Type B pancreatic cell (in vitro differentiated cells): ENCODE measurements at places on chromosomes 6 and 20. TPM values are rescaled to one million over a fixed set of nuclear protein-coding genes. Genes with fewer than 3 reads are reported as not detected.

- no peak for DNase-seq
Observed at GRCh38 chr20:51189814-51190782, 167.2 kb upstream of the KCNG1 start.

DNA sequence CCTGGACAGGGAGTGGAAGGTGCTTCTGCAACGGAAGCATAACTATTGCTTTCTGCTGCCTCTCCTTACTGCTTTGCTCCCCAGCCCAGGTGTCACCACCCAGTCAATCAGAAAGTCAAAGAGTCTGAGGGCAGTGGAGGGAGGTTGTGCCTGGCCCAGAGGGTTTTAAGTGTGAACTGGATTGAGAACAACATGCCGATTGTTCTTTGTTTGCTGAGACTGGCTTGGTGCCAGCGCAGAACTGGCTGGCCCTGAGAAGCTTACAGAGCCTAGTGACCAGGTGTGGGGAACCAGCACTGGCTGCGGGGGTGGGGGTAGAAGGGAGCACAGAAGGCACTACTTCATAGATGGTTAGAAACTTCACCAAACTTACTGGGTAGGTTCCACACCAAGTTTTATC is 31.1 kb upstream of the ENPP4 start:
- no peak for DNase-seq

- no peak for DNase-seq
Observed at GRCh38 chr6:38973178-38974057, 75.2 kb upstream of the GLP1R start.

DNA sequence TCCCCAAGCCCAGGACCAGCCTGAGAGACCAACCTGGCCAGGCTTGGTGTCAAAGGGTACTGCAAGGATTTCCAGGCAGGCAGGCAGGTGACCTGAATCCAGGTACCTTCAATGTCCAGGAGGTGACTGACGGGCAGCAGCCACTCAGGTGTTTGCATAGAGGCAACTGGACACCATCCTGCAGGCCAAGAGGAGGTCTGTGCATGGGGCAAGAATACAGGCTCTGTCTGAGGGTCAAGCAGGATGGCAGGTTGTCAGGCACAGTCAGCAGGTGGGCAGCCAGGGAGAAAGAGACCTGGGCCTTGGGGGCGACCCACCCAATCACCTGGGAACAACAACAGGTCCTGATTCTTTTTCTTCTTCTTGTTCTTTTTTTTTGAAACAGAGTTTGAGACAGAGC is 159.3 kb upstream of the QKI start:
- no peak for DNase-seq

GRCh38 chr6:49551866-49552129 is 1.3 kb downstream of the C6orf141 start:
- no peak for DNase-seq

GRCh38 chr6:85041376-85041775 is 277.0 kb upstream of the TBX18 start:
- no peak for DNase-seq

- no peak for DNase-seq
Observed at GRCh38 chr6:14787250-14787649, 458.6 kb upstream of the JARID2 start.

DNA sequence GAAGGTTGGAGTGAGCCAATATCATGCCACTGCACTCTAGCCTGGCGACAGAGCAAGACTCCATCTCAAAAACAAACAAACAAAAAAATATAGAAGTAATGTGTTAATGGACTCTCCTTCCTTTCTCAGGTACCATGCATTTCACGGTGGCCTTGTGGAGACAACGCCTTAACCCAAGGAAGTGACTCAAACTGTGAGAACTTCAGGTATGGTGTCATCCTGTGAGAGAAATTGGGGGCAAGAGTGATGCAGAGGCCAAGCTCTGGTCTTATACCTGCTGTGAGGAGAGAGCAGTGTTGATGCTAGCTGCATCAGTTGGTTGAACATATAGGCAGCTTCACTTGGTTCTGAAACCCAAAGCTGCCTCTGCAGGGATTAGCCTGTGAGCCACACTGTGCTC is 6.2 kb downstream of the ITCH start:
- DNase-seq = no peak

GRCh38 chr6:146408583-146408982 is 135.1 kb upstream of the RAB32 start:
- no peak for DNase-seq

- no peak for DNase-seq
Observed at GRCh38 chr6:121695329-121695728, 259.9 kb downstream of the GJA1 start.

DNA sequence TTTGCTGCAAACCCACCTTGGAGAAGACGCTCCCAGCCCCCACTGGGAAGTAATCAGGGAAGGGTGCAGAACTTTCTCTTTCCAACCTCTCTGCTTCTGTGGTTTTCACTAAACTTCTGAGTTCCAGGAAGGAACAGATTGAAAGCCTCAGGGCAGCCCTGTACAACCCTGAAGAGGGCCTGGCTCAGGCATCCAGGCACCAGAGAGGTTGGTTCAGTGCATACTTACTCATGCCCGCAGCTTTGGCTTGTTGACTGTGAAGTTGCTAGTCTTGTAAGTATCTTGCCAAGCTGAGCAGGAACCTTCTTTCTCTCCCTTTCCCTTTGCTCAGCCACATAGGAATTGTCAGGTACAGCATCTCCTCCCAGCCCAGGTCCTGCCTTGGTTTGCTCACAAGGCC is 272.2 kb upstream of the FOXQ1 start:
- DNase-seq = no peak

DNA sequence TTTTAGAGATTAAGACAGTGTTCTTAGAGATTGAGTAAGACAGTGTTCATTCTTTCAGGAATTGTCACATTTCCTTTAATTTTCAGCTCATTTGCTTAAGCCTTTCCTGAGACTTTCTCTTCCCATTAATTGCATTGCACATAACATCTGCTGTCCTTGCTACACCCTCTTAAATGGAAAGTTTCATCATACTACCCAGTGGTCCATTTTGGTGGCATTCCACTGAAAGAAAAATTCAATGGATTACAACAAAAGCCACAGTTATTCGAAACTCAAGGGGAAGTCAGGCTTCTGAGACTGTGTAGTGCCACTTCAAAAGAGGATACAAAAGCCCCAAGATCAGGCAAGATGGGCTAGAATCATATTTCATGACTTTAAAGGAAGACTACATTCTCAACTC is 64.0 kb downstream of the RSPO3 start:
- DNase-seq = no peak

DNA sequence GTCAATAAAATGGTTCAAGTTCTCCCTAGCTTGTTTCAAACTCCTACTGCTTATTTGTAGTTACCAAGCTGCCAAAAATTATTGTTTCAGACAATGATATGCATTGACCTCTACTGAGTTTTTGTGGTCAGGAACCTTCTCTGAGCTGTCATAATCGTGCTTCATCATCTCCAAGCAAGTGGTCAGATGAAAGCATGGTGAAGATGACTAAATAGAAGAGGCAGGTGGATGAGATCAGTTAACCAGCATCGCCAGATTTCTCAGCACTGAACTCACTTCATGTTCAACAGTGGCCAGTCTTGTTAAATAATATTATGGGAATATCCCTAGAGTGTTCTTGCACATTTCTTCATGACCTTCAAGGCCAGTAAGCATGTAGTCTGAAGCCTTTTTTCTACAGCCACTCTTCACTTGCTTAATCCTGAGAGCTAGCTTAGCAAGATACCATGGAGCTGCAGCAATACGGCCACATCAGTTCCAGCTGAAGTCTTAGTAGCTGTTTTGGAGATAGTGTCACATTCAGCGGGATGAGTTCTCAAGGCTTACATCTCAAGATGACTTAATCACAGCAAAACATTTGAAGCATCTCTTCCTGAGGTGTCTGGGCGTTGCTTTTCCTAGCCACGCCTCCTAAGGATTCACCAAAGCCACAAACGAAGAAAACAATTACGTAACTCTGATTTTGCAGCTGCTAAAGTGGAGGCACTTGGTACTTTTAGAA is 101.6 kb upstream of the TMEM30A start:
- DNase-seq = no peak

DNA sequence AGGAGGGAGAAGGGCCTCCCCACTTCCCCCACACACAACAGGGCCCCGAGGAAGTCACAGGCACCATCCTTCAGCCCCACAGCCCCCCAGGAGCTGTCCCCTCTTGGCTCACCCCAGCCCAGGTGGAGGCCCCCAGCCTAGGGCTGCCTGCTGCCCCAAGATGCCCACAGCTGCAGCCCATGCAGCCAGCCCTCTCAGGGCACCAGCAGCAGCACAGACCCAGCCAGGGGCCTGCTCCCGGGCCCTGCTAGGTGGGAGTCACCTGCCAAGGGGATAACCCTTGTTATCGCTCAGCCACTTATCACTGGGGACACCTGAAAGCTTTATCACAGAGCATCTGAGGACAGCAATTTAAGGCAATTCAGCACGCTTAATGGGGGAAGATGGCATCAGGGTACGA is 55.0 kb downstream of the GRM4 start:
- no peak for DNase-seq

DNA sequence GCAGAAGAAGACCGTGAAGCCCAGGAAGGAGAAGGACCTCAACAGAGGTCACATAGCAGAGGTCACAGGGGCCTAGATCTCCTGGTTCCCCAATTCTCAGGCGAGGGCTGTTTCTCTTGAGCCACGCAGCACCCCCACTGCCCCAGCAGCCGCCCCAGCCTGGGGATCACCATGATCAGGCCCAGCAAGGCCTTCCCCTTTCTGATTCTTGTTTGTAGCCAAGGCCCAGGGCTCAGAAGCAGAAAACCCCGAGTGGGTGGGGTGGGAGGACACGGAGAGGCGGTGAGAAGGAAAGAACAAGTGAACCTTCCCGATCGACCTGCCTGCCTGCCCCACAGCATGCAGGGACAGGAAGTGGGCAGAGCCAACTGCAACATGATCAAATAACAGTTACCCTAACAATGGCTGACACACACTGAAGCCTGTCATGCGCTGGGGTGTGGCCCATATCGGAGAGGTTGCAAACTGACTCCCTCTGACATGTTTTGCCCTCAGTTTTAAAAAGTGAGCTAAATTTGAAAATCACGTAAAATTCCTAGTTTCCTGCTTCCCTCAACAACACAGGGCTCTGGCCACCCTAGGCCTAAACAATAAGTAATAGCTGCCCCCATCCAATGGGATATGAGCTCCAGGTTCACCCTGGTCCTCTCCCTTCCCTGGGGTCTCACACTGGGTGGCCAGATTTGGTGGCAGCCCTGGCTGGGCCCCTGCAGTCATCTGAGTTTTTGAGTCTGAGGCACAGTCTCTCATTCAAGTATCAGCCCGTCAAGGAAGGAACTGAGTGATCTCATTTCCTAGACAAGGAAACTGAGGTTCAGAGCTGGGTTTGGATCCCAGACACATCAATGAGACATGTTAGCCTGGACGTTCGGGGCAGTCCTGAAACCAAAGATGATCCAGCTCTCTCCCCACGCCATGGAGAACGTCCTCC is 6.5 kb downstream of the PEDS1 start:
- no peak for DNase-seq

- DNase-seq = no peak
Observed at GRCh38 chr6:3664625-3665041, 86.9 kb downstream of the PXDC1 start.

DNA sequence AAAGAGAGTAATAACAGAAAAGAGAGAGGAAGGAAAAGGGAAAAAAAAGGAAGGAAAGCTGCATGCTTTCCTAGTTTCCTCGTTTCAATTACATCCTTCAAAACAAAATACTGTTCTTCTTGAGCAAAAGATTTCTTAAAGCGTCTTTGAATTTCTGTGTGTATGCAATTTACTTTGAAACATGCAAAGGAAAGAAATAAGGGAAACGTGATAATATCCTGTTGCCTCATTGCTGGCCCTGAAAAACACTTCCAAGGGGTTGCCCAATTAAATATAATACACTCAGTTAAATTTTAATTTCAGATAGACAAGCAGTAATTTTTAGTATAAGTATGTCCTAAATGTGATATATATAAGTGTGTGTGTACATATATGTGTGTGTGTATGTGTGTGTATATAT is 51.2 kb upstream of the TPD52L1 start:
- DNase-seq = no peak

GRCh38 chr20:21092806-21093205 is 13.4 kb downstream of the LINC00237 start:
- no peak for DNase-seq

DNA sequence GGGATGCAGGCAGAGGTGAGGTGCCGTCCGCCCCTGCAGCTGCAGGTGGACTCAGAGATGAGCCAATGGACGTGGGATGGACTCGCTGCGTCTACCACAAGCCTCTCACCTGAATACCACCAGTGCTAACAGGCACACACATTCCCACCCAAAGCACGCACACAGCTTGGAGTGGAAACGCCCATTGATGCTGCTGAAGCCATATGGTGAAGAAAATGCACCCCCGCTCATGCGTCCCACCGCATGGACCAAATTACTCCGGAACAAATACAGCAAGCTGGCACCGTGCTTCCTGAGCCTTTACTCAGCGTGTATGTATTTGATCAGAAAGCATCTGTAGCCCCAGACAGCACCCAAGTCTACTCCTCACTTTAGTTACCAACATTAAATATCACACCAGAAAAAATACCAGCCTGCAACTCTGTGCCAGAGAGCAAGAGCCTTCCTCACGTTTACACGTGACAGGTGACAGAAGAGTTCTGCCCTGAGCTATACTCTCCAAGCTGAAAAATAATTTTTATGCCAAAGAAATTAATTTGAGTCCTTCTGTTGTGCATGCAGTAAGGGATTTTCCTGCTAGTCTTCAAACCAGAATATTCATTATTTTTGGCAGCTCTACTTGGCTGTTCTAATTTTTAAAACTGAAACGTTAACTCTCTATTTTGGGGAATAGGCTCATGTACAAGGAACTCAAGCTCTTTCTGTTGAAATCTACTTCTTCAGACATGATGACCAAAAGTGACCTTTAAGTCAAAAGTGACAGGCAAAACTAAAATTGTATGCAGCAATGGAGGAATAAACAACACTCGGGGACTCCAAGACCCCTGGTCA is 58.2 kb upstream of the SYNDIG1 start:
- no peak for DNase-seq

DNA sequence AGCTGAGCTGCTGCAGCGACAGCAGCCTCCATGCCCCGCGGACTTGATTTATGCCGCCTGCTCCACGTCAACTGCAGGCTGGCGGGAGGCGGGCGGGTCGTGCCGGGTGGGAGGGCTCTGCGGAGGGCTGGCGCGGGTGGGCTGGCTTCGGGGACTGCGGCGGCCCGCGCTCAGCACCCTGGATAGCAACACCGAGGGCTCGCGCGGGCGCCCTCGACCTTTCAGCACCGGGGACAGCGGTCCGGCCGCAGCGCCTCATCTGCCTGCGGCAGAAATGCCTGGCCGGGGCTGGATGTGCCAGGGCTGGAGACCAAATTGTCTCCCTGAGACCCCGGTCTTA is 792 bp downstream of the SNAP25 start:
- peak; percentile 92 for DNase-seq

OXT gene
- total RNA-seq = 1.2 TPM in 1 of 2 replicates, not detected in the other

C20orf141 gene
- not detected in 2 replicates for total RNA-seq

GSTA2 gene
- total RNA-seq = 20.7 and 25.3 TPM in 2 replicates

GABRR1 gene
- 0.12 TPM in 1 of 2 replicates, not detected in the other for total RNA-seq

NTSR1 gene
- total RNA-seq = 0.24 TPM in 1 of 2 replicates, not detected in the other

FILIP1 gene
- 2.0 and 5.0 TPM in 2 replicates for total RNA-seq

SLC2A4RG gene
- total RNA-seq = 52.6 and 75.6 TPM in 2 replicates

COX4I2 gene
- total RNA-seq = not detected in 2 replicates

GSTA3 gene
- not detected in 2 replicates for total RNA-seq

GPR6 gene
- total RNA-seq = not detected in 2 replicates
